ENCODE measurements at places on chromosomes 12 and 14.

DNA sequence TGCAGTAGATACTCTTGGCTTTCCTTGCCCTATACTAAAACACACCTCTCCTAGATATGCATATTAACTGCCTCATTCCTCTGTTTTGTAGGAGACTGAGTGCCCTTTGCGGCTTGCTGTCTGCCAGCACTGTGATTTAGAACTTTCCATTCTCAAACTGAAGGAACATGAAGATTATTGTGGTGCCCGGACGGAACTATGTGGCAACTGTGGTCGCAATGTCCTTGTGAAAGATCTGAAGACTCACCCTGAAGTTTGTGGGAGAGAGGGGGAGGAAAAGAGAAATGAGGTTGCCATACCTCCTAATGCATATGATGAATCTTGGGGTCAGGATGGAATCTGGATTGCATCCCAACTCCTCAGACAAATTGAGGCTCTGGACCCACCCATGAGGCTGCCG lies 15.4 kb downstream of the TRAFD1 start:
- DNase-seq = no peak

DNA sequence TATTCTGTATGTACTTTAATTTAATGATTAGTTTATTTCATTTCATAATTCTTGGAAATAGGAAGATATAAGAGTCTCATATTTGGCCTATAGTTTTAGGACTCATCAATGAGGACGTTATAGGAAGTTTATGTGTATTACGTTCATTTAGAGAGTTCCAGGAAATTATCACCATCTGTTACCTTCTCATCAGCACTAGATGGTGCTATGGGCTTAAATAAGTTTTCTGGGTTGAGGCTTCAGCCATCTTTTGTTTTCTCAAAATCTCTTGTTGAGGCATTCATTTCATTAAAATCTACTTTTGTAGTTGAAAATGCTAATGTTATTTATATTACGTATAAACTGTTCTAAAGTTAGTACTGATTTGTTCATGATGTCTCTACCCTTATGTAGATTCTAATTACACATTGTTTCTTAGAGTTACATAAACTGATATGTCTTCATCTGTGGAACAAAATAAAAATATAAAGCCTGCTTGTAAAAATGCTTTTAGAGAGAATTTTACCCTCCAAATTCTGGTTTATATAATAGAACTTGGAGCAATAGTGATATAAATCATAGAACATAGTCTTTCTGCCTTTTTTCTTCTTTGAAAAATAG lies 89.2 kb downstream of the CFAP54 start:
- no peak for DNase-seq

- no peak for DNase-seq
Observed at GRCh38 chr12:2606186-2606910, 188.4 kb upstream of the FKBP4 start.

- DNase-seq = no peak
Observed at GRCh38 chr14:106840258-106840657, 1313.9 kb downstream of the TMEM121 start.

DNA sequence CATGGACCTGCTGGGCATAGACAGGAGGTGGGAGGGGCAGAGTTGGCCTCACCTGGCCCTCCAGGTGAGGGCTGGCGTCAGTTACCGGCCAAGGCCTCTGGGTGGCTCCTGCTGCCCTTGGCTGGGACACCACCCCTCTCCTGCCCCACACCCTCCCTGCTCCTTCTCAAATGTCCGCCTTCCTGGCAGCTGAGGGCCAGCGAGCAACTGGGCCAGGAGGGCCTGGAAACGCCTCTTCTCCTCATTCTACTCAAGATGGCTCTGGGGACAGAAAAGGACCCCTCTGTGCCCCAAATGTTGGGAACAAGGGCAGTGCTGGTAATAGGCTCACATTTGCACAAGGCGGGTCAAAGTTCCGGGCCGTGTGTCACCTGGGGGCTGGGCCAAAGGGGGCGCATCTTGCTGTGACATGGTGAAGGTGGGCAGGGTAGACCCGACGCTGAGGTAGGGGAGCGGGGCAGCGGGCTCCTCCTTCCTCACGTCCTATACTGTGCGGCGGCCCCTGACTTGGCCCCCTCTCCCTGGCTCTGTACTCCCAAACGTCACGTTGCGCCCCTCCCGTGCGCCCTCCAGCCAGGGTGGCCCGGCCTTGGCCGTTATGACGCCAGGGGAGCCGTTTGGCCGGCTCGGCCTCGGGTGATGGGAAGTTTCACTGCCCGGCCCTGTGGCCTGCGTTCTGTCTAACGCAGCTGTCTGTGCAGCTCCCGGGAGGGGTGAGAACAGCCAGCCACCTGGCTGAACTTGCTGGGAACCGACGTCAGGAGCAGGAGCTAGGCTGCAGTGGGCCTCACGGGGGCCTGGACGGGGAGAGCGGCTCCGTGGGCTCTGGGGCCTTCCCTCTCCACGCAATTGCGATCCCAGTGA lies 18.0 kb upstream of the DLK1 start:
- DNase-seq = no peak

GRCh38 chr14:76574416-76575095 lies 186.7 kb upstream of the VASH1 start:
- DNase-seq = no peak

DNA sequence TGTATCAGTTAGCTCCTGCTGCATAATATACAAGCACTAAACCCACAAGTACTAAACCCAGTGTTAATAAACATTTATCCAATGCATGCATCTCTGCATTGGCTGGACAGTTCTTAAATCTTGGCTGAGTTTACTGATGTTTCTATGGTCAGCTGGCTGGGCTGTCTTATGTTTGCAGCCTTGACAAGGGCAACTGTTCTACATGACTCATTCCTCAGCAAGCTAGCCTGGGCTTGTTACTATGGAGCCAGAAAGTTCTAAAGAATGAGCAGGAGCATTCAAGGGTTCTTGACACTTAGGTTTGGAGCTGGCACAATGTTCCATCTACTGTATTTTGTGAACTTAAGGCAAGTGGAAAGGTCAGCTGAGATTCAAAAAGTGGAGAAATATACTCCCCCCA lies 199.1 kb downstream of the GLT1D1 start:
- no peak for DNase-seq

- no peak for DNase-seq
Observed at GRCh38 chr14:30331030-30331429, 227.9 kb upstream of the G2E3 start.

DNA sequence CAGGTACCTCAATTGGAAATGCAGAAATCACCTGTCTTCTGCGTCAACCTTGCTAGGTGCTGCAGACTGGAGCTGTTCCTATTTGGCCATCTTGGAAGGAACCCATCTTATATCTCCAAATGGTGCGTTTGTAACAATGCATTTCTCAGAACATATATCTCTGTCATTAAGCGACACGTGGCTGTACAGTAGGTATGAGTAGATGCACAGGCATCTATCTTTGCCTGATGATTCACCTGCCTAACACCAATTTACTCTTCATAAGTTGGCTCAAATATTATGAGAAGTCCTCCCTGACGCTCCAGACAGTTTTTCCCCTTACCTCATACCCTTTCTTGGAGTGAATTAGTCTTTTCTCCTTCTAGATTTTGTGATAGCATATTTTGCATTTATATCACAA lies 44.2 kb downstream of the GPR137C start:
- no peak for DNase-seq

- DNase-seq = no peak
Observed at GRCh38 chr12:6106218-6106617, 18.3 kb downstream of the VWF start.

- no peak for DNase-seq
Observed at GRCh38 chr14:94079891-94080620, 946 bp downstream of the DDX24 start.

DNA sequence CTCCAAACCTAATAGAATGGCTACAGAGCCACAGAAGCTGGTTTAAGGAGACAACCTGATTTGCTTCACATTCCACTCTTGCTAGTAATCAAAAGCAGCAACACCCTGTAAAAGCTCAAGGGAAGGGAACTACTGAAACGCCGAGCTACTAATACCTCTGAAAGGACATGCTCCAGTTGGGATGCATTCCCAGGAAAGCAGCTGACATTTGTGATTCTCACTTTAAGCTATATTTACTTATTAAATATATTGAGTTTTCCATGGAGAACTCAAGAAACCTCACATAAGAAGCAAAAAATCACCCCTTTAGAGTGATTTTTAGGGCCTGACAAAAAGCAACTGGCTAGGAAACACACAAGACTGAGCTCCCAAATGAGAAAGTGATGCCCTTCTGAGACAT lies 1073.0 kb upstream of the FLRT2 start:
- DNase-seq = no peak

DNA sequence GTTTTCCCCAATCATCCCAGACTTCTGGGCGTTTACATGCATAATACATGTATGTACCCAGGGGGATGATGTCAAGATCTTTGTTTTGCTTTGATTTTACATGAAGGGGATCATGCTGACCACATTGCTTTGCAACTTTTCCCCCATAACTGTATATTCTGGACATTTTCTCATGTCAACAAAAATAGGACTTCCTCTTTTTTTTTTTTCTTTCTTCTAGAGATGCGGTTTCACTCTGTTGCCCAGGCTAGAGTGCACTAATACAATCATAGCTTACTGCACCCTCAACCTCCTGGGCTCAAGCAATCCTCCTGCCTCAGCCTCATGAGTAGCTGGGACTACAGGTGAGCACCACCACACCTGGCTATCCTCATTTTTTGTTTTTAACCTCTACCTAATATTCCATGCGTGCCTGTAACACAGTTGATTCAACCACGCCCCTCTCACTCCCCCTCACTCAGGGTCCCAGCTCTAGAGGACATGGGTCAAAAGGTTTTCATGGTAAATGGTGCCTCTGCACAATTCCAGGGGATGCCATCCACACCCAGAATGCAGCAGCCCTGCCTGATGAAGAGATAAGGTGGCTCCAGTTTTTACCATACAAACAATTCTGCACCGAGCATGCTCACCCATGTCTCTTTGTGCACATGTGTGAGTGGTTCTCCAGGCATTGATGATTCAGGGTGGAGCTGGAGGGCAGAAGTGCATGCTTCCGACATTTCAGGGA lies 32.0 kb upstream of the CIPC start:
- DNase-seq = no peak

GRCh38 chr12:114762490-114763110 lies 78.6 kb upstream of the TBX3 start:
- no peak for DNase-seq

DNA sequence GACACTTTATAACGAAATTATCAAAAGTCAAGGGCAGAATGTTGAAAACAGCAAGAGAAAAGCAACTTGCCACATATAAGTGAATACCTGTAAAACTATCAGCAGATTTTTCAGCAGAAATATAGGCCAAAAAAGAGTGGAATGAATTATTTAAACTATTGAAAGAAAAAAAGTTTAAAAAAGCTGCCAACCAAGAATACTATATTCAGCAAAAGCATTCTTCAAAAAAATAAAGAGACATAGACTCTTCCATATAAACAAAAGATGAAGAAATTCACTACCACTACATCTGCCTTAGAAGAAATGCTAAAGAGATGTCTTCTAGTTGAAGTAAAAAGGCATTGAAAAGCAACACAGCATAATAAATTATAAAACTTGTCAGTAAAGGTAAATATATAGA lies 80.6 kb upstream of the CPNE8 start:
- DNase-seq = no peak

GRCh38 chr12:111870706-111871105 lies 28.7 kb downstream of the MAPKAPK5 start:
- no peak for DNase-seq

DNA sequence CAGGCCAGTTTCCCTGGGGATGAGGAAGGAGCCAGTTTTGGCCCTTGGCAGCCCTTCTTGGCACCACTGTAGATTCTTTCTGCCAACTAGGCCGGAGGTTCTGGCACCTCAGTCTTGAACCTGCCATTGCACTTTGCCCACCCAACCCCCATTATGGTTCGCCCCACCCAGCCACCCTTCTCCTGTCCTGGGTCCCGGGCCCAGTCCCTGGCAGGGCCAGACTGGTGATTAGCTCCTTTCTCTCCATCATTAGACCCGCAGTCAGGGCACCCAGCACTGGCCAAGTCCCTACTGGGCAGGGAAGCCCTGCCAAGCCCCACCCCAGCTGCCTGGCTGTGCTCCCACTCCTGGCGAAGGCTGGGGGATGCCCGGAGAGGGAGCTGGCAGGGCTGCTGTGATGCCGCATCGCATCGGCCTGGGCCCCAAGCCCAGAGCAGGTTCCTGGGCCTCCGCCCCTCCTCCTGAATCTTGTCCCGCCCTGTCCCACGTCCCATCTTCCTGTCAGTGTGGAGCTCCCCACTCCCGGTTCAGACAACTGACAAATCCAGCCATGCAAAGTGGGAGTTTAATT lies 9.8 kb downstream of the FAM222A start:
- no peak for DNase-seq

GRCh38 chr12:129269756-129270495 lies 416.6 kb downstream of the GLT1D1 start:
- no peak for DNase-seq

DNA sequence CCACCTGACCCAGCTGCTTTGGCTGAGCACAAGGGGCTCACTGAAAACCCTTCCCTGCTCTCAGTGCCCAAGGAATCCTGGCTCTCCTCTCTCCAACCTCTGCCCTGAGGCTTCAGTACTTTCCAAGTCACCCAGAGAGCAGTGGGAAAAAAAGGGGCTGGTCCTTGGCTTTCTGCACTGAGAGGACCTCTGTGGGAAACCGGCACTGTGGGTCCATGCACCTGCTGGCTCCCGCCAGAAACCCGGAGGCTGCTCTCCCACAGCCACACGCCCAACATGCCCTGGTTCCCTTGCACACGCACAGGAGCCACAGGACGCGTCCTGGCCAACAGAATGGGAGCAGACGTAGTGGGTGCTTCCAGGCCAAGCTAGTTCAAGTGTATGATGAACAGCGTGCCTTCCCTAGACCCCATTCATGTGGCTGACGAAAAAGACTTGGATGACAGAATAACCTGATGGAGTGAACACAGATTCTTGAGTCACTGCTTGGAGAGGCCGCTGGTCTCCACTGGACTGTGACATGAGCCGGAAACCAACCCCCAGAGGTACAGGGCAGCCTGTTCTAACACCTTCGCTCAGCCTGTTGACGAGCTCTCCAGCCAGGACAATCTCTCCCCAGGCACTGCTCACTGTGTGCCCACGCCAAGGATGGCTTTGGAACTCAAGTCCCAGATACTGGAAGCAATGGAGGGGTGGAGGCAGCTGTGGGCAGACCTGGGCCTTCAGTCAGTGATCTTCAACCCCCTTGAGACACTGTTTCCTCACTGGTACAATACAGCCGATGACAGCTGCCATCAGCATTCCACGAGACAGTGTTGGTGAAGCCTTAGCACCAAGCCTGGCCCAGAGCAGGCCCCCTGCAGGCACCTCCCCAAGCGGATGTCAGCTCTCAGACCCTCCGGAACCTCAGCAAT lies 87.7 kb downstream of the ITPK1 start:
- no peak for DNase-seq

- DNase-seq = no peak
Observed at GRCh38 chr12:102948941-102949352, 8.5 kb upstream of the ASCL1 start.

GRCh38 chr12:51593539-51593938 lies 2.5 kb downstream of the SCN8A start:
- DNase-seq = no peak
